ENCODE measurements at places on chromosomes 13 and 19.
A peak's percentile ranks its signal among the peaks of the same experiment; 100 is the strongest.

- DNase-seq = peak; percentile 29
These were observed 1.3 kb upstream of the SIGLEC9 start for GRCh38 chr19:51123381-51123800.

GRCh38 chr13:110127986-110128511, 178.9 kb downstream of the COL4A1 start:
- DNase-seq = no peak

DNA sequence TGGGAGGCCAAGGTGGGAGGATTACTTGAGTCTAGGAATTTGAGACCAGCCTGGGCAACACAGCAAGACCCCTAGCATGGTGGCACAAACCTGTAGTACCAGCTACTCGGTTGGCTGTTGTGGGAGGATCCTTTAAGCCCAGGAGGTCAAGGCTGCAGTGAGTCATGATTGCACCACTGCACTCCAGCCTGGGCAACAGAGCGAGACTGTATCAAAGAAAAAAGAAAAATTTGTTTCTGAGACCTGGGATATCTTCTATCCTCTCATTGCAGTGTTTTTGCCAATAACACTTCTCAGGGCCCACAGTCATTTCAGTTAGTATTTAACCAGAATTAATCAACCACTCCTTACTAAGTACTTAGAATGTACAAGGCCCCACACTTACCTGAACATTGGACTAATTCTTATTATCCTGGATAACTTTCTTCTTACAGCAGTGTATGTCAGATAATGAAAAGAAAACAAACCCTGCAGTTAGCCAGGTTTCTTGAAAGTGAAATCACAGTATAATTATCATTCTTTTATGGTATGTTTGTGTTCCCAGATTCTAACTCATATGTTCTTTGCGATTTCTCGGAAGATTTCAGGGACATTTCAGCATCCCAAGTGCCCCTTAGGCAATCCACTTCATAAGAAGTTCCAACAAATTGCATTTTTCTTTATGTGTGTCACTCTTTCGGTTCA, 75.6 kb upstream of the KLF5 start:
- DNase-seq = no peak

DNA sequence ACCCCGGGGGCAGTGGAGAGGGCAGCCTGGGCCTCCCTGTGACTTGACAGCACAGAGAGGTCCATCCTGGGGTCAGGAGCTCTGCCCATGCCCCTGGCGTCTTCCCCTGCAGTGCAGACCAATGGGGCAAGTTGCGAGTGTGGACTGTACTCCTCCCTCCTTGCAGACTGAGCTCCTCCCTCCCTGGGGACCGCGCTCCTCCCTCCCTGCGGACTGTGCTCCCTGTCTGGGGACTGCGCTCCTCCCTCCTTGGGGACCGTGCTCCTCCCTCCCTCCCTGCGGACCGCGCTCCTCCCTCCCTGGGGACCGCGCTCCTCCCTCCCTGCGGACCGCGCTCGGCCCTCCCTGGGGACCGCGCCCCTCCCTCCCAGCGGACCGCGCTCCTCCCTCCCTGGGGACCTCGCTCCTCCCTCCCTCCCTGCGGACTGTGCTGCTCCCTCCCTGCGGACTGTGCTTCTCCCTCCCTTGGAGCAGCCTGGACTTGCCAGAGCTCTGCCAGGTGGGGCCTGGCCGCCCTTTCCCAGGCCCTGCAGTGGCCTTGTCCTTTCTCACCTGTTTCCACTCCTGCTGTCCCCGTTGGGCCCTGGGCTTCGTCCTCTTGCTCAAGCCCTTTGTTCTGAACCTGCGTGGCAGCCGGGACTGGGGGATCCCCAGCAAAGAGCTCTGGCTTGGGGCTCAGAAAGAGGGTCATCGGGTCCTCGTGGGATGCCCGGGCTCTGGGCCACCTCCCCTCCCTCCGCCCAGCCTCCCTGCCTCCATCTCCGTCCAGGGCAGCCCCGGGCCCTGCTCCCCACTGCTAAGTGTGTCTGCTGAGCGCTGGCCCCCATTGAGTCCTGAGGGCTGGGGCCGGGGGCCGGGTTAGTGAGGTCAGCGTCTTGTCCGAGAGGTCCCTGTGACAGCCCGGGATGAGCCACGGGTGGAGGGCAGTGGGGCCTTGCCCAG, 6.8 kb downstream of the GAMT start:
- no peak for DNase-seq

DNA sequence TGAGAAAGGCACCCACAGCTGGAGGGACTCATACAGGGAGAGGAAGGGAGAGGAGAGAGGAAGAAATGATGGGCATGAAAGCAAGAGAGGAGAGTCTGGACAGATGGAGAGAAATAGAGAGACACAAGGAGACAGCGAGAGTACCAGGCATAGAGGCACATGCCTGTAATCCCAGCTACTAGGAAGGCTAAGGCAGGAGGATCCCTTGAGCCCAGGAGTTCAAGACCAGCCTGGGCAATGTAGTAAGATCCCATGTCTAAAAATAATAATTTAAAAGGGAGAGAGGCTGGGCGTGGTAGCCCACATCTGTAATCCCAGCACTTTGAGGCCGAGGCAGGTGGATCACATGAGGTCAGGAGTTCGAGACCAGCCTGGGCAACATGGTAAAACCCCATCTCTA, 9.3 kb downstream of the UNC13A start:
- no peak for DNase-seq

GRCh38 chr19:12792853-12793289, 1.6 kb downstream of the JUNB start:
- DNase-seq = no peak

GRCh38 chr19:58498316-58499020, 13.3 kb downstream of the SLC27A5 start:
- no peak for DNase-seq

GRCh38 chr19:37513397-37513796, 6.7 kb downstream of the ZNF793 start:
- DNase-seq = no peak

DNA sequence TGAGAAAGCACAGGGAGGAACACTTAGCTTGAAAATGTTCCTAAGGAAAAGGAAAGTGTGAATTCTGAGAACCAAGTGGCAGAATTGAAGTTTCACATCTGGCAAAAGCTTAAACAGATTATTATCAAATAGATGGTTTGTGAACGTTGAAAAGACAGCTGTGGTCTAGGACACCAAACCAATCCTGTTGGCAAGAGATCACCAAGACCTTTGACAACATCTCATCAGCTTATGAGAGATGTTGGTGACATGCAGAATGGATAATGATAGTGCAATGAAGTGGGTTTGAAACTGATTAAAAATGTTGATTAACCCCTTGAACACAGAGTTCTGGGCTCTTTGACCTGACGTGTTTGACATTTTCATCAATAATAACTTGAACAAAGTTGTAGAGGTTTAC, 74.6 kb upstream of the GPR183 start:
- no peak for DNase-seq

GRCh38 chr19:48969276-48970138, 4.4 kb downstream of the FTL start:
- no peak for DNase-seq

DNA sequence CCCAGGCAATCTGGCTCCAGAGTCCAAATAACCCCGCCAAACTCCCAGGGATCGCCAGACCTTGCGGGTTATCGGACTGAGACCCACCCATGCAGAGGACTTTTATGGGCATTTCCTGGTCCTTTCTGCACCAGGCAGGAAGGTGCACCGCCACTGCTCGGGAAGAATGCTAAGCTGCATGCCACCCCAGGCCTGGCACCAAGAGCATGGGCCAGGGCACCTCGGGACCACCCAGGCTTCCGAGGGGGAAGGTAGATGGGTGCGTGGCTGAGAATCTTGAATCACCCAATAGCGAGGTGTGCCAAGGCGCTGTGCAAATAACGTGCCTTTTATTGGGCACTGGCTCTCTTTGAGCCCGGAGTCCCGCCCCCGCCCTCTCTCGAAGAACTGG, 422 bp upstream of the ZNF575 start:
- no peak for DNase-seq

- DNase-seq = no peak
These were observed 2.2 kb downstream of the CAPNS1 start for GRCh38 chr19:36142046-36142445.

- no peak for DNase-seq
These were observed 2.6 kb downstream of the TUBA3C start for GRCh38 chr13:19178901-19179593.

DNA sequence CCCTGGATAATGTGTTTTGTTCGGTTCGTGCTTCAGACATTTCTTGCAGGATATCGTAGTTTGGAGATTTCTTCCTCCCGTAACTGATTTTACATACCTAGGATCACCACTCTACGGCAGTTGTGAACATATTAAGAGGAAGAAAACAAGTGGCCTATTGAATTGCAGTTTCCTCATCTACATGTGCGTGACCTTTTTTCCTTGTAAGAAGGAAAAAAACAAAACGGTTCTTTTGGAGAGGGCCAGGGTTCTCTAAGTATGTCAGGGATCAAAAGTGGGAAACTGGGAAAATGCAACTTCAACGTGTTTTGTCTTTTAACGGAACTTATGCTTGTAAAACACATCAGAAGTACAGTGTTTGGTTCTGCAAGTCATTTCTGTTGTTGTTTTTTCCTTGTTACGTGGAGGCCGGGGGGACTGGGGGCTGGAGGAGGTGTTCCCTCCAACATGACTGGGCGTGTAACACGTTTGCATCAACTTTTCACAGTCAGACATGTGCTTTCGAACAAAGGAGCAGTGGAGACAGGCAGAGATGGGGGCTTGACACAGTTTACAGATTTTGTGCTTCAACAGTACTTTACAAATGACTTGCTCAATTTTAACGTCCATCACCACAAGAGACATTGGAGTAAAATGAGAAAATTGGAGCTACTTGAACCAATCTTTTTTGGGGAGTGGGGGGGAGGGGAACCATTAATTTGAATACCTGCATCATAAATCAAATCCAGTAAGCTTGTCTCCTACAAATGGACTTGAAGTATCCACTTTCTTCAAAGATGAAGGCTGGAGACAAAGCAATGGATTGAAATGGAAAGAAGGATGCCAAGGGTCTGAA, 3.8 kb downstream of the ZC3H4 start:
- DNase-seq = peak; percentile 41

- DNase-seq = no peak
These were observed 102.1 kb upstream of the C1QTNF9B start for GRCh38 chr13:23999424-23999823.

GRCh38 chr13:66323745-66324347, 906.3 kb downstream of the PCDH9 start:
- no peak for DNase-seq

GRCh38 chr13:41019578-41020347, 647 bp upstream of the ELF1 start:
- DNase-seq = no peak

DNA sequence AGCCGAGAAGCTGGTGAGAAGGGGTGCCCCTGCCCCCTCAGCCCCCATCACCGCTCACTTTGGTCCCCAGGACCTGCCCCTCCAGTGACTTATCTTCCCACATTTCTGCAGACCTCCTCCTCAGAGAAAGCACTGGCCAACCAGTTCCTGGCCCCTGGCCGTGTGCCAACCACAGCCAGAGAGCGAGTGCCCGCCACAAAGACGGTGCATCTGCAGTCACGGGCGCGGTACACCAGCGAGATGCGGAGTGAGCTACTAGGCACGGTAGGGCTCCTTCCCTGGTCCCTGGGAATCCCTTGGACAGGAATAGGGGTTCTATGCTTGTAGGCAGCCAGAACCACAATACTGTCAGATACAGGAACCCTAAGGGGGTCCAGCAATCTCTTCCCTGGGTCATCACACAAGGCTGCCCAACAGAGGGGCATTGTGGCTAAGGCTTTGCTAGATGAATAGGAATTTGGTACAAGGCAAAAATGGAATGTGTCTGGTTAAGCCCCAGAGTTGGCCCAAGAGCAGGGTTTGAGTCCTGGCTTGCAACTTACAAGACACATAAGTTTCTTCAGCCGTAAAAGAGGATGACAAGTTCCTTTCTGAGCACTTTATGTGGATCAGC, 1.0 kb downstream of the USE1 start:
- no peak for DNase-seq

GRCh38 chr13:33087790-33088189, 71.6 kb downstream of the KL start:
- DNase-seq = no peak

- DNase-seq = no peak
These were observed 2.1 kb downstream of the NUMBL start for GRCh38 chr19:40688309-40688708.

- no peak for DNase-seq
These were observed 321.1 kb upstream of the EDNRB start for GRCh38 chr13:78239714-78240113.

GRCh38 chr13:24097667-24098066, 62.9 kb upstream of the SPATA13 start:
- DNase-seq = no peak

DNA sequence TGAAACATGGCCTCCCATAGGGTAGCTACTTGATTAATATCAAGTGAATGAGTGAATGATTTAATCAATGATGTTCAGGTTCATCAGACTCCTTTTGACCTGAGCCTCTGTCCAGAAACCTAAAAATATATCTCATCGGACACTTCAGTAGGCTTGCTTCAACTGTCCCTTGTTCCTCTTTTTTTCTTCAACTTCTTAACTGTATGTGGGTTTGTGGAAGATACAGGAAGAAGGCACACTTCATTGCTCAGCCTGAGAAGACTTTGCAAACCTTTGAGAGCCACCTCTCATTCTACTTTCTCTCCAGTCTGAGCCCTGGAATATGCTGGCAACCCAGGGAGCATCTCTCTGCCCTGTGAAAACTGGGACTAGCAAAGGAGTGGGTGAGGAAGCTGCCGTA, 557.0 kb downstream of the FGF9 start:
- no peak for DNase-seq

All from activated T-cell treated with anti-CD3 and anti-CD28 coated beads for 4 hours (primary cell).